Right cardiac atrium (tissue), 5 donors: ENCODE measurements at places on chromosomes 16 and 17.

DNA sequence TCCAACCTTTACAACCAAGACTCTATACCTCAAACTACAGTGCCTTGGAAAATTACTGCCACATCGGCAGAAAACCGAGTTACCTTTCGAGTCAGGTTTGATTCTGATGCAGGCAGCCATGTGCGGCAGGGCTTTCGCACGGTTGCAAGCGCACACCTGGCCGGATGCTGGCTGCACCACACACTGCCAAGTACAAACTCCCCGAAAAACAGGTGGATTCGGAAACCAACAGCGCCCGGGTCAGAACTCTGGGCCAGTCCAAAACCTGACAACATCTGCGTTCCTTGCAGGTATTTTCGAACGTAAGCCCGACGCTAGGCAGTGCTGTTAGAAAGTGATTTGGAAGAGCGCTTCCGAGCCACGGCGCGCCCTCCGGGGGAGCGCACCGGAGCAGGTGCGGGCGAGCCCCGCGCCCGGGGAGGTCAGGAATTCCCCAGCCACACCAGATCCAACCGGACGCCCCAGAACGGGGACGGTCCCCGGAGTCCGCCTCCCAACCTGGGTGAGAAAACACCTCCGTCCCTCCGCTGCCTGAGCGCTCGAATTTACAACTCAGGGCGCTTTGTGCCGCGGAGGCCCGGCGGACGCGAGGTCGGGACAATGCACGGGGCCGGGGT lies 1.2 kb downstream of the USP7 start:
- no peak for DNase-seq

- DNase-seq = no peak
Observed at GRCh38 chr16:48188449-48189102, 32.8 kb upstream of the ABCC12 start.

- DNase-seq = no peak
Observed at GRCh38 chr16:50781518-50781917, 39.6 kb downstream of the CYLD start.

DNA sequence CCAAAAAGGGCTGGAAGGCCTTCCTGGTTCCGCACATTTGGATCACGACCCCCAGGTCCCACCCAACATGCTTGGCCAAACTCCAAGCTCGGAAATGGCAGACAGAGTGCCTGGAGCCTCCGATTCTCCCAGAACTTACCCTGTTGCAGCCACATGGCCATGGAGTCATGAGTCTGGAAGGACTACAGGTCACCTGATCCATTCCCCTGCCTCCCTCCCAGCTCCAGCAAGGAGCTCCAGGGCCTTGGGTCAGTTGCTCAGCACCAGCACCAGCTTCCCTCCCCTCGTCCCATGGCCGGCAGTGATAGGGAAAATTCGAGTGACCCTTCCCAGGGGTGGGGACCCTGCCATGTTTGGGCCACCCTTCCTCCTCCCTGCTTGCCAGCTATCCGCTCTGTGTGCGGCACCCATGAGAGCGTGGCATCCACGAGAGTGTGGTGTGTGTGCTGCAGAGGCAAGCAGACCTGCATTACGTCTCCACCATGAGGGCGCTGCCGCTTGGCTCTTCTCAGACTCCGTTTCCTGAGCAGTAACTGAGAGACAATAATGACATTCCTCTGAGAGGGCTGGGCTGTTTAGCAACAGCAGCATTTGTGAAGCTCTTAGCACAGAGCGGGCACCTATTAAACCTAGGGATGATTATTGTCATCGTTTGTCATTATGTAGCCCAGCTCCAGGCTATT lies 21.3 kb upstream of the RPL38 start:
- DNase-seq = no peak

DNA sequence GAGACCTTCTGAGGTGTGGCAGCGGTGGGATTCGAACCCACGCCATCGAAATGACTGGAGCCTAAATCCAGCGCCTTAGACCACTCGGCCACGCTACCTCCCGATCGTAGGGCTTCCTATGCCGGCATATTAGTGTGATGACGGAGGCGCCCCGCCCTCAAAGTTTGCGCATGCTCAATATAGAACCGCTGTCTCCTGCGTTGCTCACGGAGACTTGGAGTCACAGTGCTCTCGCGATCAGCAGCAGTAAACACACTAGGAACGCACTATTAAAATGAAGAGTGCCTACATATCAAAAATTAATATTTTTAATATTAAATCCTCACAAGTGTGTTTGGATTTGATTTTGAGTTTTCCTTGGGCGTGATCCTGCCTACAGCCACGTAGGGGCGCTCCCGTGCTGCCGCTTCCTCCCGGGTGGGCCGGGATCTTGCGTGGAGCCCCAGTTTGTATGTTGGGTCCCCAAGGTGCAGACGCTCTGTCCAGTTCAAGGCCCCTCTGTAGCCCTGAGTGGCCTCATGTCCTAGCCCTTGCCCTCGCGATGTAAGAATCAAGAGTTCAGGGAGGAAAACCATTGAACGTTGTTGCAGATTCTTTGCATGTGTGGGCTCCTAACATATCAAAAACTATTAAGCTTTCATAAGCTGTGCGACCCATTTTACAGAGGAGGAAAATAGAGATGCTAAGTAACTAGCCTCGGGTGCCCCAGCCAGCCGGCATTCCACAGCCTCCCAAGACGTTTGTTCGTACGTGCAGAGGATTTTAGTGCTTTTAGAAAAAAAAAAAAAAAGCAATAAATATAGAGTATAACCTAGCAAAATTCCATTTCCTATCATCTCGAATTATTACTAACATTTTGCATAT lies 10.2 kb upstream of the EEF2K start:
- peak; percentile 94 for DNase-seq

DNA sequence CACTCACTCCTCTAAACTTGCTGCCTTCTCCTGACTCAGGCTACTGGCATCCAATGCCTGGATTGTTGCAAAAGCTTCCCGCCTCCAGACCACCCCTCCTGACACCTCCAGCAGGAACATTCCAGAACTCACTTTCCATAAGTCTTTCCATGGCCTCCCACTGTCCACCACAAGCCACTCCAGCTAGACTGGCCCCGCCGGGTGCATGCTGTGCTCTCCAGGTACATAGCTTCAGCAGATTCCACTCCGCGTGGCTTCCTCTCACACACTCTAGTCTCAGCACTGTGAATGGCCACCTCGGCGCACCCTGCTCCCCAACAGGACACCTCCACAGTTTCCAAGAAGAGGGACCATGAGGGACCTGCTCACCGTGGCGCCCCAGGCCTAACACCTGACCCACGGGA lies 25.9 kb upstream of the FAAP100 start:
- no peak for DNase-seq

DNA sequence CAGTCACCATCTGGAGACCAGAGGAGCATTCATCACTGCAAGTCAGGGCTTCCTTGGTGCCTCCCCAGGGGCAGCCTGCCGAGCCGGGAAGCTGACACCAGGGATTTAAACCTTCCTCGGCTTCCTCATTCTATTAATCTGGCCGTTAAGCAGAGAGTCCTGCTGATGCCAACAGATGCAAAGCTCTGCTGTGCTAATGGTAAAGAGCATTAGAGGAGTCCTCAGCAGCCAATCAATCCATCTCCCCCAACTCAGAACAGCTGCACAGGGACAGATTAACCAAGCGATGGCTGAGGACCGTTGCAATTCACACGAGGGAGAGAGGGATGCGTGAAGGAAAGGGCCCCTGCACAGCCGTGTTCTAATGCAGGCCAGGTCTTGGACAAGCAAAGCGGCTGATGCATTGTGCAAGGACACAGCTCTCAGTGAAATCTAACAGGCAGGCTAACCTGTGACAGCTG lies 116.6 kb downstream of the XYLT1 start:
- no peak for DNase-seq

GRCh38 chr17:77930780-77931768 lies 27.4 kb upstream of the TNRC6C start:
- no peak for DNase-seq
